ENCODE measurements at places on chromosomes 5 and 9. TPM values are rescaled to one million over a fixed set of nuclear protein-coding genes. Genes with fewer than 3 reads are reported as not detected.
A peak's percentile ranks its signal among the peaks of the same experiment; 100 is the strongest.

The CANX gene
- 455 TPM for total RNA-seq

GRCh38 chr5:151094030-151094851 lies 13.4 kb upstream of the TNIP1 start:
- H3K27me3 ChIP-seq: no peaks in the 10 kb centered on the region
- H3K4me3 ChIP-seq: peak overlapping the region; percentile 8
- H3K36me3 ChIP-seq: peaks cover 1% of the 10 kb centered on the region
- H3K27ac ChIP-seq: peak overlapping the region; percentile 86

- H3K4me3 ChIP-seq: no peak overlapping the region
- H3K27ac ChIP-seq: no peak overlapping the region
- no peak for DNase-seq
These were observed 222.3 kb downstream of the CD180 start for GRCh38 chr5:66974256-66974655.

GRCh38 chr5:43941806-43942205 lies 338.8 kb downstream of the NNT start:
- no peaks in the 10 kb centered on the region for H3K36me3 ChIP-seq
- H3K4me3 ChIP-seq: no peak overlapping the region
- DNase-seq: no peak
- H3K27me3 ChIP-seq: no peaks in the 10 kb centered on the region
- no peaks in the 10 kb centered on the region for H3K4me1 ChIP-seq

GRCh38 chr9:131393622-131394463 lies at the start of gene PRRC2B:
Gene PRRC2B (plus strand): TSS chr9:131394086. CDS start chr9:131430145, 36,059 bp downstream.
- peak within 1 kb of the TSS; percentile 89 for H3K4me3 ChIP-seq
- peak; percentile 87 for DNase-seq
- peak within 1 kb of the TSS; percentile 93 for H3K27ac ChIP-seq
- H3K4me1 ChIP-seq: peaks cover 43% of the 10 kb centered on the region
- peaks cover 14% of the 10 kb centered on the region for H3K36me3 ChIP-seq

DNA sequence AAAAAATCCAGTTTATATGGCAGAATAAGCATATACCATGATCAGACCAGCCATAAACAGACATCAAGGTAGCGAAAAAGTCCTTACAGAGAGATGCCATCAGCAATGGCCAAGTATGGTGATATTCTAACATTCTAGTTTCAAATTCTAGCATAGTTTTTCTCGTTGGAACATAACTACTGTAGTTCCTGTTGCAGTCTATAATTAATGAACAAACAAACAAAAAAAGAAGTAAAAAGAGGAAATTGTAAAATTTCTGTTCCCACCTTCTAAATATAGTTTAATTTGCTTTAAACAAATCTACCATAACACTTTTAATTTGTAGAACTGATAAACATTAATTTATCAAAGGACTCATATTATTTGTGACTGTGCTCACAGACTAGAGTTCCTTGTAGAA lies 9.9 kb upstream of the CD180 start:
- H3K36me3 ChIP-seq: peaks cover 1% of the 10 kb centered on the region
- no peaks in the 10 kb centered on the region for H3K27me3 ChIP-seq
- peak overlapping the region; percentile 29 for H3K4me3 ChIP-seq

- H3K36me3 ChIP-seq: no peaks in the 10 kb centered on the region
- no peak for DNase-seq
- H3K4me3 ChIP-seq: no peak overlapping the region
- H3K27me3 ChIP-seq: no peaks in the 10 kb centered on the region
- no peaks in the 10 kb centered on the region for H3K4me1 ChIP-seq
- H3K27ac ChIP-seq: no peak overlapping the region
These were observed 69.8 kb upstream of the UBTD2 start for GRCh38 chr5:172353271-172353812.

DNA sequence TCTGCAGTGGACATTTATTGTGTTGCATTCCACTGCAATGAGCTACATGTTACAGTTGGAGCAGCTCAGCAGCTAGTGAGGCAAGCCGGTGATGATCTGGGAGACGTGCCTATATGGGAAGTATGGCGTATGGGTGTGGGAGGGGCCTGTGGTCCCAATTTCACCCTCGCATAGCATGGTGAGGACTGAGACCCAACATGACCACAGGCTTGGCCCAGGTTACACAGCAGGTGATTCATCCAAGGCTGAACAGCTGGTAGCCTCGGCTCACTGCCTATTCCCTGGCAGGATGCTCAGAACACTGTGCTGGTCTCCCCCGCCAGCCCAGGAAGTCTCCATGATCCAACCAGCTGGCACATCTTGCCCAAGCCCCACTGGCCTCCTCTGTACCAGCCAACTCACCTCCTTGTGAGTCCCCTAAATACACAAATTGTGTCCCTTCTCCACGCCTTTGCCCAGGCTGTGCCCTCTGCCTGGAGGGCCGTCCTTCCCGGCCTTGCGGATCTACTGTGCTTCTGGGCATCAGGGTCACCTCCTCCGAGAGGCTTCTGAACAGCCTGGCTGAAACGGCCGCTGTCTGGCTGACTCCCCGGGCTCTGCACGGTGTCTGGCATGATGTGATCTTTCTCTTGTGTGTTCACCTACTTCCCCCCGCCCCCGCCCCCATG lies 81.4 kb downstream of the NSUN2 start:
- no peak for DNase-seq
- H3K4me1 ChIP-seq: no peaks in the 10 kb centered on the region
- H3K36me3 ChIP-seq: no peaks in the 10 kb centered on the region
- no peak overlapping the region for H3K4me3 ChIP-seq
- no peak overlapping the region for H3K27ac ChIP-seq

DNA sequence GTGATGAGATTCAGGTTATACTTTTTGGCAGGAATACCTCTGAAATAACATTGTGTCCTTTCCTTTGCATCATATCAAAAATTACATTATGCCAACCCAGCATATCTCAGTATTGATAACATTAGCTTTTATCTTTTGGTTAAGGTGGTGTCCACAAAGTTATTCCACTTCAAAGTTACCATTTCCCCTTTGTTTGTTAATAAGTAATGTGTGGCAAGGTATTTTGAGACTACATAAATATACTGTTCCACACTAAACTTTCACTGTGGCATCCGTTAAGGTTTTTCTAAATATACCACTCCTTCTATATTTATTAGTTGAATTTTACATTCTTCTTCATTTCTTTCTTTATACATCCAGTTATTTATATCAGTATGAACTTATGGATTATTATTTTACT lies 14.1 kb upstream of the ARHGEF37 start:
- no peak overlapping the region for H3K27ac ChIP-seq
- H3K4me1 ChIP-seq: peaks cover 15% of the 10 kb centered on the region
- DNase-seq: no peak

DNA sequence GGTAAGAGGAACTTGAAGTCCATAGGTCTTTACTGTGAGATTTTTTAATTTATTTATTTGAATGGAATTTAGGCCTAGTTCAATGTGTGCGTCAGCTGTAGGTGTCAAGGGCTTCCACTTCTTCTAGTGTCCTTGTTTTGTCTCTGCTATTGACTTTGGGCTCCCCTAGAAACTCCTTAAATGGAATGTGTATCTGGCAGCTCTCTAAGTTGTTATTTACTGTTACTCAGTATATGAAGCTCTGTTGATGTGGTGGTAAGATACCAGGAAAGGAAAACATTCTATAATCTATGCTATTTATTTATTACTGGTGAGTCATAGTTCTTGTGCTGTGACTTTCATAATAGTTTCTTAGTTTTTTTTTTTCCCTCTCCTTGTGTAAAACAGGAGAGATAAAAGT lies 97.1 kb downstream of the GABRA1 start:
- no peaks in the 10 kb centered on the region for H3K27me3 ChIP-seq
- no peak overlapping the region for H3K27ac ChIP-seq
- no peaks in the 10 kb centered on the region for H3K4me1 ChIP-seq
- H3K36me3 ChIP-seq: no peaks in the 10 kb centered on the region

GRCh38 chr9:36039696-36040095 lies 3.0 kb downstream of the RECK start:
- peaks cover 58% of the 10 kb centered on the region for H3K4me1 ChIP-seq
- no peak overlapping the region for H3K27ac ChIP-seq
- H3K4me3 ChIP-seq: no peak overlapping the region
- DNase-seq: no peak
- H3K36me3 ChIP-seq: no peaks in the 10 kb centered on the region
- H3K27me3 ChIP-seq: no peaks in the 10 kb centered on the region

- peaks cover 8% of the 10 kb centered on the region for H3K27me3 ChIP-seq
- no peaks in the 10 kb centered on the region for H3K36me3 ChIP-seq
- no peak for DNase-seq
- no peak overlapping the region for H3K27ac ChIP-seq
- H3K4me3 ChIP-seq: no peak overlapping the region
- H3K4me1 ChIP-seq: no peaks in the 10 kb centered on the region
These were observed 221.7 kb downstream of the DIRAS2 start for GRCh38 chr9:90420768-90421513.
